Astrocyte (in vitro differentiated cells and primary cell): ENCODE measurements at places on chromosomes 1 and 21.

DNA sequence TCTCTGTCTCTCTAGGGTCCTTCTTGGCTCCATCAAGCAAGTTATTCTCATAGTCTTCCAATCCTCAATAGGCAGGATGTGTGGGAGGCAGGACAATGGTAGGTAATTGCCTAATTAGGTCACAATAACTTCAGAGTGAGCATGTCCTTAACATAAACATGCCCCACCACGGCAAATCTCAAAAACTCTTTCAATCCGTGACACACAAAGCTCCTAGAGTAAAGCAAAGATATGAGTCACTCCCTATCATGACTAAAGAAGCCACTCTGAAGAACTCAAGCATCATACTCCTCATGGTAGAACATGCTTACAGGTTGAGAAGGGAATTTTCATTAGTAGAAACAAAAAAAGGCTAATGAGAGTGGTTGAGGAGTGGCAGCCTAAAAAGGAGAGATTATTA, 4.9 kb downstream of the HAO2 start:
- peak; percentile 21 for DNase-seq

DNA sequence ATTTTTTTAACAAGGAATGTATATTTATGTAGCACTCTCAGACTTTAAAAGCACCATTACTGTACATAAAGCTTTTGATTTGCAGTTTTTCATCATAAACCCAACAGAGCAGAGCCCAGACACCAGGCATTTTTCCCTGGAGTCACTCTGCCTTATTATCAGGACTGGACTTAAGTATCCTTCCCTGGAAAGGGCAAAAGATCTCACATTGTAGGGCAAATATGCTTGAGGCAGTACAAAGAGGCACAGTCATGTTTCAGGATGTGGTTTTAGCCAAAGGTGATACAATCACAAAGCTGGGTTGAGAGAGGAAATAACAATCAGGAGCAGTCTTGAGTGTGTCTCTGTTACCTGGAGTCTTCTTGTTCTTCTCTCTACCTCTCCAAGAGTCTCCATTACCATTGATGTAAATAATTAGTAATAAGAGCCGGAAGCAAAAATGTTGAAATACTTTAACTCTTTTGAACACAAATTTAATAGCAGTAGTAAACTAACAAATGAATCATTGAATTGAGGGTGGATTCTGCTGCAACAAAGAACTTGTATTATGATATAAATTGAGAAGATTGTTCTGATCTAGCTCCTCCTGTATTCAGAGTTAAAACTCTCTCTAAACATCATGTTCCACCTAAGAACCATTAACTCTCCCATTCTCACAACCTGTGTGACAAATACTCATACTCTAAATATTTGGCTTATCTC, 160.5 kb downstream of the LTN1 start:
- peak; percentile 21 for DNase-seq

- DNase-seq: peak; percentile 30
These were observed 18.9 kb upstream of the SLC26A9 start for GRCh38 chr1:205961991-205962820.

- peak; percentile 26 for DNase-seq
These were observed 21.7 kb upstream of the VASH2 start for GRCh38 chr1:212928323-212929291.

DNA sequence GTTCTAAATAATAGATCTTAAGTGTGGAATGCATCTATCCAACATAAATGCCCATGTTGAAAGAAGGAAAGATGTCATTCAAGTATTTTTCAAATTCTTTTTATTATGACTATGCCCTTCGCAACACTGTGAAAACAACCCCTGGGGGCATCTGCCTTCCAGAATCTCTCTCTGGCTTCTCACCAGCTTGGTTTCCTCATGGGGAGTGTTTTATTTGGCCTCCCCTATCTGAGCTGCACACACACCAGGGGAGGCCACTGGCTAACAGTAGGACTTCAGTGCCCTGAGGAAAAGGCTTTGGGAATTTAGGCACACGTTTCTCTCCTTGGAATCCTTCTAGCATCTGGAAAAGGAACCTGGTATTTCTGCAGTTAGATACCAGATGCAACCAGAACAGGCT, 130.6 kb downstream of the EDEM3 start:
- DNase-seq: no peak

DNA sequence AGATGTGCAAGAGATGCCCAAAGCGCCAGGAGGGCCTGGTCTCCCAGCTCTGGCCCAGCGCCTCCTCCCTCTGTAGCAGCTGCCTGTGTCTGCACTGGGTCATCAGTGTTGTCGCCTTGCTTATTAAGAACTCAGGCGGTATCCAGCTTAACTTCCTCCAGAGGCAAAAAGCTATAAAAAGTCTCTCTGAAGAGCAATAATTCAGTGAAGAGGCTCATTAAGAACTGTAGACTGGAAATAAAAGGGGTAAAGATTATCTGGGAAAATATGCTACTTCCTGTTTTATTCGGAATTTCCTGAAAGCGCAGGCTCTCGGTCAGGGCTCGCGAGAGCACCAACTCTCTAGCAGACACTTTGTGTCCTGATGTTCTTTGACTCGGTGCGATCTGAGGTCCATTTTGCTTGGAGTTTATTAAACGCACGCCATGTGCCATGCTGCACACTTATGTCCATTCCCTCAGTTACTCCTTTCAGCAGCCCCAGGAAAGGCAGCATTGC, 70.4 kb downstream of the MRPS6 start:
- no peak for DNase-seq
